ENCODE measurements at places on chromosomes 2 and 18.

- peak; percentile 2 for DNase-seq
Measured at GRCh38 chr2:152716805-152717227, 445 bp downstream of the PRPF40A start.

- DNase-seq, result no peak
Measured at GRCh38 chr2:59566739-59567138, 986.7 kb downstream of the BCL11A start.

DNA sequence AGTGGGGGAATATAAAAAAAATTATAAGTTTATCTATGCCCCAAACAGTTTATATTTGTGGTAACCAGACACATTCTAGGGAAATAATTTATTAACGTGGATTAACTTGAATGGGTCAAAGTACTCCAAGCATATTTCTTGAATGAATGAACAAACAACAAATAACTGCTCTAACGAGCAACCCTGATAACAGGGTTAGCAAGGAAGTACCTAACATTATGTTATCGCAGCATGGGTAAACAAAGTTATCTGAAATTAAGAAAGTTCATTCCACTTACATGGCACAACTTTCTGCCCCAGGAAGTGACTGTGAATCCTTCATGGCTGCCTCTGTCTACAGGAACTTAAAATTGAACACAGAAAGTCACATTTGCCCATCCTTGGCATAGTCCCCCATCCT is 812.9 kb upstream of the ACVR2A start:
- DNase-seq, result no peak

DNA sequence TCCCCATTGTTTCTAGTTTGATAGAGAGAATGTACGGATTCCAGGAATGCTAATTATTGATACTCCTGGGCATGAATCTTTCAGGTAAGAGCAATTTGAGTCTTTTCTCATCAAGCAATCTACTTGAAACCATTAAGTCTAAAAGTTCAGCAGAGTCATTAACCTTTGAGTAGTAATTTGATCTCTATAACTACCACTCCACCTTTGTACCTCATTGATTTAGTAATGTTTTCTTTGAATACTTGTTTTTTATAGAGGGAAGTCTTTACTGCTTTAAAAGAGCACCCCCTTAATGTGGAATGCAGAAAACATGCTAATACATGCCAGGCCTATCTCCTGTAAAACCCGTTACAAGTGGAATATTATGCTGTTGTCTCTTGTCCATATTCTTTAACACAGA is 45.0 kb downstream of the EIF5B start:
- DNase-seq, result no peak

DNA sequence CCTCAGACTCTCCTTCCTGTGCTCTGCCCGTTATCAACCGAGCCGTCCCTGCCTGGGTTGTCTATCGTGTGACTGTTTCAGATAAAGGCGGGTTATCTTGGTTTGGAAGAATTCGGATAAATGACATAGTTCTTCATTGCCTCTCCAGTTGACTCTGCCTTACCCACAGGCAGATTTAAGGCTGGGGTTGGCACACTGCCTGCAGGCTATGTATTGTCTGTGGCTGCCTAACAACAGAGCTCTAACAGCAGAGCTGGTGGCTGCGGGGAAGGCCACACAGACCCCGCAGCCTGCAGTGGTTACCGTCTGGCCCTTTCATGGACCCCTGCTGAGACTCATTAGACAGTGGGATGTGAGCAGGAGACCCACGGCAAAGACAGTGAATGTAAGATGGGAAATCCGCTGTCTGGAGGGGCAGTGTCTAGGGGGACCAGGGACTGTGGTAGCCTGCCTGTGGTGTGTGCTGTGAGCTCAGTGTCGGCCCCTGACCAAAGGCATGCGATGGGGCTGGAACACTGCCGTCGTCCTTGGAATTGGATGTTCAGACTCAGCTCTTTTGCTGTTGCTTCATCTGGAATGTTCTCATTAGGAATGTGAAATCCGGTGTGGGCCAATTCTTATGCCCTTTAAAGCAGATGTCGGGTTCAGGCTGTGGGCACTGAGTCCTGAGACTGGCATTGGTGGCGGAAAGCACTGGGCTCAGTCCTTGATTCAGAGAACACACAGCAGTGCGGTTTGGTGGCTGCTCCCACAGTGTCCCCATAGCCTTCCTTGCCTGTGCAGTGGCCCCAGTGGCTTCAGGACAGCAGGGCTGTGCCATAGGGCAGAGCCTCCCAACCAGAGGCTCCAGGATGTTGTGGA is 44.5 kb downstream of the SH3RF3 start:
- no peak for DNase-seq

- no peak for DNase-seq
Measured at GRCh38 chr18:22378672-22379282, 38.9 kb downstream of the CTAGE1 start.

DNA sequence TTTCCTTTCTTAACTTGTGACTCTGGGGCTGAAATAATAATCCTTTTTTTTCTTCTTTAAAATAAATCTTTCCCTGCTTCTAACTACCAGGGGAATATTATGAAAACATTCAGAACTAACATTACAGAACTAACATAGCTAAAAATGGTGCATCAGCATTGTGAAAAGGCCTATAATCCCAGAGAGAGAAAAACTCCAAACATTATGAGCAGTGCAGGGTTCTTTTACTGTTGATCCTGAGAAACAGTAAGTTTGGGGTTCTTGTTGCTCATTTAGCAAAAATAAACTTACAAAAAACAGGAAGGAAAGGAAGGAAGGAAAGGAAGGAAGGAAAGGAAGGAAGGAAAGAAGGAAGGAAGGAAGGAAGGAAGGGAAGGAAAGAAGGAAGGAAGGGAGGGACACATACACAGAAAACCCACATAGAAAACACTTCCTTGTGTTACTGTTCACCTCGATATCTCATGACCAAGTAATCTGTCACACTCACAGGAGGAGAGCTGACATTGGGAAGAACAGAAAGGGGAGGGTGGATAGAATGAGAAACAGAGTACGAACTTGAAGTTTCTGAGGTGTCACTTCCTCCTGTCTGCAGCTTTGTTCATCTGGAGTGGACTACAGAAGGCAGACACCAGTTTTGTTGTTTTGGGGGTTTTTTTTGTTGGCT is 18.4 kb upstream of the PIK3C3 start:
- DNase-seq, result no peak

- no peak for DNase-seq
Measured at GRCh38 chr2:26735097-26735496, 29.0 kb upstream of the SLC35F6 start.

DNA sequence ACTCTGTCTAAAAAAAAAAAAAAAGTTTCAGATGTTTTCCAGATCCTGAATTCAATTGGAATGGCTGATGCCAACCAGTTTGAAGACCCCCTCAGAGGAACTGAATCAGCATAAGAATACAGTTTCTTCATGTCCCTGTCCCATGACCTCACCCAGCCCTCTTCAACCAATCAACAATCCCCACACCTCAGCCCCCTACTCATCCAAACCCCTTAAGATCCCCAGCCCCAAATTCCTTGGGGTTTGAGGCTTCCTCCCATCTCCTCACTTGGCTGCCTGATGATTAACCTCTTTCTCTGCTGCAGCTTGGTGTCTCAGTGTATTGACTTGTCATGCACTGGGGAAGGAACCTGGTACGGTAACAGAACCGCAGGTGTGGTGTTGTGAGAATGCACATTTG is 97.6 kb upstream of the CABLES1 start:
- no peak for DNase-seq

DNA sequence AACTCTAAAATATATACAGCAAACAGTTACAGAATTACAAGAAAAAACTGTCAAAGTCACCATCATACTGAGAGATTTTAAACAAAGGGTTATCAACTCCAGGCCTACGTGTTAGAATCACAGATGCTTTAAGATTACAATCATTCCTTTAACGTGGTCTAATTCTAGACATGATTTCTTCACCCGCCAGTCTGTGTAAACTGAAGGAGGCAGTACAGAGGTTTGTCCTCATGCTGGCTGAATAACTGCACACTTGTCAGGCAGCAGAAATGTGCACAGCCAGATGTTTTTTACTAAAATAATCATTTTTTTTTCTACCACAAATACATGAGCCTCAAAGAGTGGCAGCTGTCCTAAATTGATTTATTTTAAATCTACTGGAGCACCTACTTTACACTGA is 15.5 kb upstream of the NEURL3 start:
- no peak for DNase-seq

DNA sequence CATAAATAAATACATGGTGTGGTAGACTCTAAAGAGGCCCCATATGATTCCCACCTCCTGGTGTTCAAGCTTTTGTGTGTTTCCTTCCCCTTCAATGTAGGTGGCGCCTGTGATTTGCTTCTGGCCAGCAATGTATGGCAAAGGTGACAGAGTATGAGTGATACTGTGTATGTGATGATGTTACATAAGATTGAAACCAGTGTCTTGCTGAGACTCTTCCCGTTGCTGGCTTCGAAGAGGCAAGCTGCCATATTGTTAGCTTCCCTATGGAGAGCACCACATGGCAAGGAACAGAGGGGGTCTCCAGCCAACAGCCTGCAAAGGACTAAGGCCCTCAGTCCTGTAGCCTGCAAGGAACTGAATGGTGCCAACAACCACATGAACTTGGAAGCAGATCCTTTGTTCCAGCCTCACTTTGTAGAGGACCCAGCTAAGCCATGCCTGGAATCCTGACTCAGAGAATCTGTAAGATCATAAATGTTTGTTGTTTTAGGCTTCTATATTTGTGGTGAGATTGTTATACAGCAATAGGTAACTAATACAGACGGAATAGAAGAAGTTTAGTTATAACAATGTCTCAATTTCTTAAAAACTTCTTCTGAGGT is 1.7 kb upstream of the SMAD4 start:
- DNase-seq, result no peak

GRCh38 chr2:21043744-21044532 is at the start of gene APOB:
TSS of gene APOB (minus strand) at chr2:21044073. CDS start at chr2:21043945, 128 bp downstream.
- DNase-seq, result no peak

GRCh38 chr2:145595296-145595695 is 1075.4 kb upstream of the ZEB2 start:
- DNase-seq, result no peak

GRCh38 chr2:183088061-183088460 is 9.5 kb downstream of the DUSP19 start:
- no peak for DNase-seq

- DNase-seq, result no peak
Measured at GRCh38 chr2:63827749-63828148, 13.9 kb upstream of the UGP2 start.

GRCh38 chr2:10889651-10890215 is 22.0 kb upstream of the KCNF1 start:
- no peak for DNase-seq

DNA sequence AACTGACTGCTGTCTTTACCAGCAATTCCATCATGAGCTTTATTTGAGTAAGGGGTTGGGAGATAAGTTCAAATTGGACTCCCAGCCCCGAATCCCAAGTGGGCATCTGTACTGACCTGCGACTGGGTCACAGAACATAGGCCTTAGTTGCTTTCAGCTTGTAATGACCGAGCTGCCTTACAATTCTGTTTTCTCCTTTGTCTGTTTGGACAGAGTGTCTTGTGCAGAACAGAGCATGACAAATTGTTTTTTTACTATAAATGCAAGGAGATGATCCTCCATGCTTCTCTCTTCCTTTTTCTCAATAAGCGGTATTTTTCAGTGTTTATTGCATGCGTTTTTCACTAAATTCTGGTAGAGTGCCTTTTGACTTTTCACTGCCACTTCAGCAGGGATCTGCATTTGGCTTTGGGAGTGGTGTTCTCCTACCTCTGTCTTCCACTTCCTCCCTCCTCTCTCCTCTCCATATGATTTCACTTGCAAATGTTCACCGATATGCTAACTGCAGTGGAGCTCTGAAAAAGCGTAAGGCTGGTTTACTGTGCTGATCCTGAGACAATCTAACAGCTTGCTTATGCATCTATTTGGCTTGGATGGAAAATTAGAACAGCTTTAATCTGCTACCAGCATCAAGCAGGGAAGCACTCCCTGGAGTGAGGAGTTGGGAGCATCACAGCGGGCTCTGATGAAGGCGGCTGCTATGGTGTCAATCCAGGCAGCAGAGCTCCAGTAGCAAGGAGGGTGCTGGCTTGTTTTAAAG is 158.8 kb upstream of the SMIM21 start:
- DNase-seq, result no peak

- DNase-seq, result no peak
Measured at GRCh38 chr2:115327061-115327460, 884.6 kb downstream of the DPP10 start.

GRCh38 chr2:74191596-74192380 is 6.6 kb upstream of the MTHFD2 start:
- no peak for DNase-seq

DNA sequence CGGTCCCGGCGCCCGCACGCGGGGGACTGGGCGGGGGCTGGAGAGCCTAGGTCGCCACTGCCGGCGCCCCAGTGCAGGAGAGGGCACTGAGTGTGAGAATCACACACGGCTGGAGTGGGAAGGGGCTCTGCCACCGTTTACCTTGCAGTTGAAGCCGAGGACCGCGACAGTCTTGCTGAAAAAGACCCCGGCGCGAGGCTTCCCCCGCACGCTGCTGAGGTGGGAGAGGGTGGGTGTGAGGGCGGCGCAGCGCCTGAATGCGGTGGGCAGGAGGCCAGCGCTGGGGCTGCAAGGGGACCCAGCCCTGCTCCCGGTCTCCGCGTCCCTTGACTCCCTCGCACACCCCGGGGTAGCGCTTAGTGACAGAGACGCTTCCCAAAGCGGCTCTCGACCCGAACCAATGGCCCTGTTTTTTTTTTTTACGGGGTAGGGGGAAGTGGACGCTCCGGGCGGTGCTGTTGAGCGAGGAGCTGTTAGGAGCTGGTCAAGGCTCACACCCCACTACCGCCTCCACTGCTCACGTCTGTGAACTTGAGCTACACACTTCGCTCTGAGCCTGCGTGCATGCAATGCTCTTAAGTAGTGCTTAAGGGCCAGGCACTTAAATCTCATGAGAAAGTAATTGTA is 794 bp downstream of the NOTO start:
- DNase-seq, result no peak

GRCh38 chr18:63154350-63155152 is 165.0 kb downstream of the BCL2 start:
- no peak for DNase-seq

- DNase-seq, result no peak
Measured at GRCh38 chr2:151650456-151650855, 83.8 kb downstream of the NEB start.

- no peak for DNase-seq
Measured at GRCh38 chr2:38301340-38301968, 75.6 kb downstream of the ATL2 start.

DNA sequence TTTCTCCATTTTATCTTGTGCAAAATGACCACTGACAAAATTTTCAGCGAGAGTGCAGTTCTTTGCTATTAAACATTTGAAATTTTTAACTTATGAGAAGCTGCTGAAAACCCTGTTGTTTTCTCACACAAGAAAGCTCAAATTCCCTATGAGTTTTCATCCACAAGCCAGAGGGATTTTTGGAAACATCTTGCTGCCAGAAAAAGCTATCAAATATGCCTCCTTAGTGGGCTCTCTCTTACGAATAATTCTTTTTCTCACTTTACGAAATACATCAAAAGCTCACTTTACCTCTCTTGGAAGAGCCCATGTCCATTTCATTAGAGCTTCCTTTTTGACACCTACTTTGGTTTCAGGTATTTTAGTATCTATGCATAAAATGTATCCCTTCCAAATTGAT is 202.9 kb downstream of the KCNH7 start:
- DNase-seq, result no peak

GRCh38 chr2:237766340-237766739 is 32.2 kb upstream of the RBM44 start:
- DNase-seq, result no peak

All from stimulated activated CD8-positive, alpha-beta memory T cell treated with anti-CD3 and anti-CD28 coated beads, Interleukin-7, amount 100 ng/mL, for 48 hours (primary cell).